Calu3 (cell line): ENCODE measurements at places on chromosomes 6 and 20. TPM values are rescaled to one million over a fixed set of nuclear protein-coding genes. Genes with fewer than 3 reads are reported as not detected.

GRCh38 chr20:34791289-34792020, 34.0 kb downstream of the NCOA6 start:
- H3K27ac ChIP-seq: no peak overlapping the region
- DNase-seq: no peak
- H3K36me3 ChIP-seq: peaks cover 13% of the 10 kb centered on the region
- H3K27me3 ChIP-seq: no peaks in the 10 kb centered on the region
- H3K4me3 ChIP-seq: no peak overlapping the region
- H3K4me1 ChIP-seq: peaks cover 7% of the 10 kb centered on the region

The CDH4 gene
- not detected in 2 replicates for total RNA-seq

GRCh38 chr20:50579511-50579910, 69.3 kb downstream of the PTPN1 start:
- H3K4me3 ChIP-seq: no peak overlapping the region
- peaks cover 67% of the 10 kb centered on the region for H3K36me3 ChIP-seq
- H3K4me1 ChIP-seq: peaks cover 7% of the 10 kb centered on the region

- peak overlapping the region; percentile 88 for H3K27ac ChIP-seq
- peak; percentile 26 for DNase-seq
- no peak overlapping the region for H3K4me3 ChIP-seq
- H3K4me1 ChIP-seq: peaks cover 13% of the 10 kb centered on the region
- peaks cover 34% of the 10 kb centered on the region for H3K36me3 ChIP-seq
- peaks cover 2% of the 10 kb centered on the region for H3K27me3 ChIP-seq
Measured at GRCh38 chr20:46350201-46350985, 42.1 kb upstream of the CDH22 start.

The NMBR gene
- total RNA-seq: not detected in 2 replicates

DNA sequence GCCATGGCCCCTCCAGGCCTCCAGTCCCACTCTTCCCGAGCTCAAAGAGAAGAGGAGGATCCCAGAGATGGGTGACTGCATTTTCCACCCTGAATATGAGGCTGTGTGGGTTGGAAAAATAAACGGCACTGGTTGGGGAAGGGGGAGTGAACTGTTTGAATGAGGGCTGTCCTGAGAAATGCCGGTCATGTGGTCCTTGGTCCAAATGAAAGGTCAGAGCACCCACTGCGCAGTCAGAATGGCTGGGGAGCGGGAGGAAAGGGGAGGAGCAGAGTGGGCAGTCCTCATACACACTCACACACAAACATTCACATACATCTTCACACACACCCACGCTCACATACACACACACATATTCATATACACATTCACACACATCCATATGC, 83.1 kb downstream of the MRPL14 start:
- H3K27me3 ChIP-seq: no peaks in the 10 kb centered on the region
- DNase-seq: no peak
- peaks cover 23% of the 10 kb centered on the region for H3K4me1 ChIP-seq
- H3K4me3 ChIP-seq: no peak overlapping the region

The FAM162B gene
- not detected in 2 replicates for total RNA-seq

The LY6G6D gene
- total RNA-seq: not detected in 2 replicates

The SLC4A11 gene
- total RNA-seq: 9.4 and 11.0 TPM in 2 replicates

DNA sequence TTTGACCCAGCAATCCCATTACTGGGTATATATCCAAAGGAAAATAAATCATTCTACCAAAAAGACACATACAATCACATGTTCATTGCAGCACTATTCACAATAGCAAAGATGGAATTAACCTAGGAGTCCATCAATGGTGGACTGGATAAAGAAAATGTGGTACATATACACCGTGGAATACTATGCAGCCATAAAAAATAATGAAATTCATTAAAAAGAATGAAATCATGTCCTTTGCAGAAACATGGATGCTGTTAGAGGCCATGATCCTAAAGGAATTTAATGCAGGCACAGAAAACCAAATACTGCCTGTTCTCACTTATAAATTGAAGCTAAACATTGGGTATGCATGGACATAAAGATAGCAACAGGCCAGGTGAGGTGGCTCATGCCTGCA, 61.9 kb upstream of the BMP6 start:
- peaks cover 23% of the 10 kb centered on the region for H3K27me3 ChIP-seq
- DNase-seq: no peak
- no peak overlapping the region for H3K4me3 ChIP-seq
- H3K36me3 ChIP-seq: no peaks in the 10 kb centered on the region
- no peak overlapping the region for H3K27ac ChIP-seq

DNA sequence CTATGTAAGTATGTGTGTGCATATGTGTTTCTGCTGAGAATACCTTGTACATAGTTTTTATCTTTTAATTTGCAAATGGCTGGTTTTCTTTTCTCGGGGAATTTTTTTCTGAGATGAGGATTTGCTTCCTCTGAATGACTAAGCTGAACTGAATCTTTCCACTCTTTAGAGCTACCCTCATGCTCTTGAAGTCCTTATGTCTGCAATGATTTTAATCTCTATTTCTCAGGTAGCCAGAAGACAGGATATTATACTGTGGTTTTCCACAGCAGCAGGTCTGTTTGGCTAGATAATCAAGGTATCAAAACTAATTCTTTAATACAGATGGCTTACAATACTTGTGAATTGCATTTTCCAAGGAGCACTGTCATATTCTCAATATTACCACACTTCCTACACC, 114.7 kb downstream of the PLCB1 start:
- H3K27ac ChIP-seq: no peak overlapping the region
- no peak overlapping the region for H3K4me3 ChIP-seq
- H3K27me3 ChIP-seq: peaks cover 9% of the 10 kb centered on the region
- no peaks in the 10 kb centered on the region for H3K4me1 ChIP-seq

DNA sequence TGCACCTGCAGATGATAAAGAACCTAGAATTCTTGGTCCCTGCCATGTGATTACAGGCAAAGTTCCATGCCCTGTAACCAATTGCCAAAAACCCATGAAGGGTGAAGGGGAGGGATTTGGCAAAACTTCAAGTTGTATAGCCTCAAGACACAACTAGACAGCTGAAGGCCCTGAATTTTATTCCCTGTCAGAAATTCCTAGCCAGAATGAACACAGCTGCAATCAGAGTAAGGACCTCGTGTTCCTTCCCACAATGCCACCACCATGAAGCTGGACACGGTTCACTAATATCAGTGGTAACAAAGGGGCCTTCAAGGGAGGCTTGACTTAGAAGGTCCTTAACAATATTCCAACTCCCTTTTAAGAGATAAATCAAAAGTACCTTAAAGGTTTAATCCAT, 22.5 kb upstream of the IRAK1BP1 start:
- no peak overlapping the region for H3K27ac ChIP-seq
- H3K27me3 ChIP-seq: no peaks in the 10 kb centered on the region

The WFDC5 gene
- not detected in 2 replicates for total RNA-seq

The DNMT3B gene
- total RNA-seq: 8.4 and 10.8 TPM in 2 replicates
